ENCODE measurements at places on chromosomes 6 and 20. TPM values are rescaled to one million over a fixed set of nuclear protein-coding genes. Genes with fewer than 3 reads are reported as not detected.

The GFOD1 gene
- 10.6 TPM for total RNA-seq

The ASIP gene
- not detected for total RNA-seq

The COL21A1 gene
- not detected for total RNA-seq

The ROS1 gene
- not detected for total RNA-seq

The RBPJL gene
- not detected for total RNA-seq

The ADTRP gene
- 2.0 TPM for total RNA-seq

The BEND6 gene
- not detected for total RNA-seq

The SGK2 gene
- not detected for total RNA-seq

The RNF146 gene
- total RNA-seq, result 18.2 TPM

The ZBTB2 gene
- total RNA-seq, result 33.1 TPM

DNA sequence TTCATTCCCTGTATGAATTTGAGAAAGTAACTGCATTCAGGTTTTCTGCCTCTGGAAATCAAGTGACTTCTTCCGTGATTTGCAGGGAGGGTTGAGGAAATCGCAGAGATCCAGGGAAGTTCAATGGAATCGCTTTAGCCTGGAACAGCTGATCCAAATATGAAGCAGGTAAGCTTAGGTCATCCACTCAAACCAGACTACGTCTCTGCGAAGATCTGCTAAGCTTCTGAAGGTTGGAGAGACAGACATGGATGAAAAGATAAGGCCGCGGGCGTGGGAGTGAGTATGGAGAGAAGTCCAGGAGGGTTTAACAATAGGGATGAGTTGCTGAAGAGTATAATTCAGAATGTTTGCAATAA is 34.2 kb upstream of the BTN3A2 start:
- peak overlapping the region; percentile 76 for H3K4me3 ChIP-seq
- H3K27ac ChIP-seq, result peak overlapping the region; percentile 80
- H3K4me1 ChIP-seq, result peaks cover 64% of the 10 kb centered on the region

- peak; percentile 51 for DNase-seq
- H3K36me3 ChIP-seq, result peaks cover 3% of the 10 kb centered on the region
- H3K4me3 ChIP-seq, result peak within 1 kb of the TSS; percentile 82
- peaks cover 35% of the 10 kb centered on the region for H3K4me1 ChIP-seq
Observed at GRCh38 chr6:26087284-26088115, at the start of gene HFE. Gene HFE, plus strand, starts transcription at chr6:26087429. Its CDS starts 12 bp downstream, at chr6:26087441.

DNA sequence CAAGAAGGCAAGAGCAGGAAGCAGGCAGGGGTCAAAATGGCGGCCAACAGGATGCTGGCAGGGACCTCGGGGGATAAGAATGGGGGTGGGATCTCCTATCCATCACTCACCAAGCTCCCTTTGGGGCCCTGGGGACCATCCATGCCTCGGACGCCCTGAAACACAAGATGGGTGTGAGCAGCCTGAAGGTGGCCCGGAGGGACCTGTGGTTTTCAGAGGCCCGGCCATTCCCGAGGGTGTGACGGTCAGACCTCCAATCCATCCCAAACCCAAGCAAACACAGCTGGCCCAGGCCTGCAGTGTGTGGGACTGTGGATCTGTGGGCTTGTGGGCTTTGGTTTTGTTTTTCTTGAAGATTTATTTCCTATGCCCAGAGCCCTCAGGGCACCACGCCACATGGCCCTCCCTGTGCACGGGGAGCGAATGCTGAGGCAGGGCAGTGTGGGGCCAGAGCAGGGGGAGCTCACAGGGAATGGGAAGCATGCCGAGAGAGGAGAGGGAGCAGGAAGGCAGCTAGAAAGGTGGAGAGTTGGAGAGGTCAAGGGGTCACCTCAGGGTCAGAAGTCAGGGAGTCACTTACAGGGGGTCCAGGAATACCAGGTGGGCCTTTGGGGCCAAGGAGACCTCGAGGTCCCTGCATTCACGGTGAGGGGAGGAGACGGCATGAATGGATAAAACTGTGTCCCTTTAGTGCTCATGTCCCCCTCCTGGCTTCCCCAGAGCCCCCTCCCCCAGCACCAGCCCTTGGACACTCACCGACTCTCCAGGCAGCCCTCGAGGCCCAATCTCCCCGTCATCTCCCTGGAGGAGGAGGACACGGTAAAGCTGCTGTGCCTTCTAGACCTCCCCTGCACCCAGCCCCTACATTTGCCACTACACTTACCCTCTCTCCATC is 14.5 kb downstream of the COL11A2 start:
- peaks cover 3% of the 10 kb centered on the region for H3K36me3 ChIP-seq
- no peaks in the 10 kb centered on the region for H3K27me3 ChIP-seq
- peaks cover 3% of the 10 kb centered on the region for H3K4me1 ChIP-seq
- no peak for DNase-seq
- H3K4me3 ChIP-seq, result no peak overlapping the region

DNA sequence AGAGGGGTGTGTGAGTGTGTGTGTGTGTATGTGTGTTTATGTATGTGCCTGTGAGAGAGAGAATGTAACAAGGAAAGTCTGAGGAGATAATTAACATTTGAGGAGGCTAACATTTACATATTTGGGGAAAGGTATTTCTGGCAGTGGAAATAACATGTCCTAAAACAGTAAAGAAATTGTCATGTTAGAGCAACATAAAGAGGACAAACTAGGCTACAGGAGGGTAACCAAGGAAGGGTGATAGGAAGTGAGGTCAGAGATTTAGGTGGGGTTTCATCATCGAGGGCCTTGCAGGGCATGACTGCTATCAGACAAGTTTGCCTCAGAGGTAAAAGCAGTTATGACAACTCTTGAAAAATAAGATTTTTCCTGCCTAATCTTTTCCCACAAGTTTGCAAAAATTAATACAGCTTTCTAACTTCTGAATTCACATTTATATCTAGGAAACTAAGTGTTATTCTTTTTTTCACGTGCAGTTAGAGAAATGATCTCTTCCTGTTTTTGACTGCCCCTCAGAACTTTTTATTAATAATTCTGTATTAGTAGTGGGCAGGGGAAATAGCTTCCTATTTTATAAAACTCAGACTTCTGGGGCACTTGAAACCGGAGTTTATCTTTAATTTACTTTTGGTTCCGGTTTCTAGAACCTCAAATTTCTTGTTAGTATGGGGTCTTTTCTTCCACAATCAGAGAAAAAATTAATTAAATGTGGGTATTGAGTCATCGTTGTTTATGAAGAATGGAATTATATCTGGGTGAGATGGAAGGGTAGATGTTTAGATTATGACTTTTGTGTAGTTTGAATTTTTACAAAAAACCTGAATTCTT is 30.5 kb upstream of the RHAG start:
- no peak for DNase-seq
- no peaks in the 10 kb centered on the region for H3K27me3 ChIP-seq
- no peak overlapping the region for H3K4me3 ChIP-seq
- no peaks in the 10 kb centered on the region for H3K4me1 ChIP-seq
- H3K36me3 ChIP-seq, result no peaks in the 10 kb centered on the region

DNA sequence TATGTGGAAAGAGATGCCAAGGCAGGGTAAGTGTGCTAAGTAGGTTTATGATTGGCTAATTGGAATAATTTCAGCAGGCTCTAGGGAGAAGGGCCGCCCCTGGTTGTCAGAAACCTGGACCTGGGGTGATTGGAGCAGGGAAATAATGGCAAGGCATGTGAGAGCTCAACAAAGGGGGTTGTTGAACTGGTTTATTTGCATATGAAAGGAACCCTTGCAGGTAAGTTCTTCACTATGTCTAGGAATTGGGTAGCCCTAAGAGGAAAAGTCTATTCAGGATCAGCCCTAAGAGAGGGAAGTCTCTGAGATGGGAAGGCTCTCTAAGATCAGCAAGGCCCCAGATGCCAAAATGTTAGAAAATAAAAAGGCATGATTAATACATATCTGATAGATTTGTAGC is 175.4 kb upstream of the PRND start:
- H3K4me3 ChIP-seq, result no peak overlapping the region
- H3K27ac ChIP-seq, result no peak overlapping the region
- H3K27me3 ChIP-seq, result peaks cover 57% of the 10 kb centered on the region
- DNase-seq, result no peak

- peaks cover 6% of the 10 kb centered on the region for H3K36me3 ChIP-seq
- H3K27me3 ChIP-seq, result no peaks in the 10 kb centered on the region
- H3K27ac ChIP-seq, result peak overlapping the region; percentile 99
- H3K4me1 ChIP-seq, result peaks cover 27% of the 10 kb centered on the region
Observed at GRCh38 chr6:12009180-12009685, 2.9 kb upstream of the HIVEP1 start.

- no peaks in the 10 kb centered on the region for H3K36me3 ChIP-seq
- H3K27me3 ChIP-seq, result no peaks in the 10 kb centered on the region
- peak; percentile 53 for DNase-seq
- H3K27ac ChIP-seq, result no peak overlapping the region
- H3K4me3 ChIP-seq, result no peak overlapping the region
Observed at GRCh38 chr6:141988954-141989705, 143.6 kb upstream of the GJE1 start.

GRCh38 chr6:2947445-2947844 is 23.9 kb downstream of the SERPINB6 start:
- H3K27me3 ChIP-seq, result peaks cover 25% of the 10 kb centered on the region
- H3K27ac ChIP-seq, result no peak overlapping the region
- DNase-seq, result peak; percentile 14

GRCh38 chr20:50624351-50625016 is 66.9 kb downstream of the RIPOR3 start:
- H3K36me3 ChIP-seq, result peaks cover 2% of the 10 kb centered on the region
- H3K27me3 ChIP-seq, result no peaks in the 10 kb centered on the region
- H3K4me1 ChIP-seq, result no peaks in the 10 kb centered on the region
- no peak overlapping the region for H3K27ac ChIP-seq
- DNase-seq, result no peak

DNA sequence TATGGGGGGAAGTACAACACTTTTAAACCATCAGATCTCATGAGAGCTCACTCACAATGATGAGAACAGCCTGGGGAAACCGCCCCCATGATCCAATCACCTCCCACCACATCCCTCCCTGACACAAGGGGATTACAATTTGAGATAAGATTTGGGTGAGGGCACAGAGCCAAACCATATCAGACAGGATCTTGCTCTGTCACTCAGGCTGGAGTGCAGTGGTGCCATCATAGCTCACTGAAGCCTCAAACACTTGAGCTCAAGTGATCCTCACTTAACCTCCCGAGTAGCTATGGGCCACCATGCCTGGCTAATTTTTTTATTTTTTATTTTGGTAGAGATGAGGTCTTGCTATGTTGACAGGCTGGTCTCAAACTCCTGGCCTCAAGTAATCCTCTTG is 5.1 kb upstream of the IYD start:
- H3K27ac ChIP-seq, result no peak overlapping the region
- H3K36me3 ChIP-seq, result no peaks in the 10 kb centered on the region
- H3K4me1 ChIP-seq, result no peaks in the 10 kb centered on the region
- H3K4me3 ChIP-seq, result no peak overlapping the region

- no peak overlapping the region for H3K27ac ChIP-seq
- H3K36me3 ChIP-seq, result no peaks in the 10 kb centered on the region
- H3K27me3 ChIP-seq, result peaks cover 40% of the 10 kb centered on the region
- H3K4me1 ChIP-seq, result no peaks in the 10 kb centered on the region
Observed at GRCh38 chr6:2625581-2625980, 125.1 kb downstream of the MYLK4 start.

- DNase-seq, result no peak
- peak overlapping the region; percentile 43 for H3K27ac ChIP-seq
- H3K27me3 ChIP-seq, result peaks cover 82% of the 10 kb centered on the region
- H3K4me3 ChIP-seq, result peak overlapping the region; percentile 60
- H3K36me3 ChIP-seq, result peaks cover 7% of the 10 kb centered on the region
- peaks cover 18% of the 10 kb centered on the region for H3K4me1 ChIP-seq
Observed at GRCh38 chr20:43915211-43916072, 790 bp downstream of the TOX2 start.

- DNase-seq, result no peak
- no peak overlapping the region for H3K27ac ChIP-seq
- H3K27me3 ChIP-seq, result no peaks in the 10 kb centered on the region
- H3K36me3 ChIP-seq, result peaks cover 2% of the 10 kb centered on the region
- no peak overlapping the region for H3K4me3 ChIP-seq
Observed at GRCh38 chr20:43724383-43724782, 2.4 kb downstream of the GTSF1L start.

DNA sequence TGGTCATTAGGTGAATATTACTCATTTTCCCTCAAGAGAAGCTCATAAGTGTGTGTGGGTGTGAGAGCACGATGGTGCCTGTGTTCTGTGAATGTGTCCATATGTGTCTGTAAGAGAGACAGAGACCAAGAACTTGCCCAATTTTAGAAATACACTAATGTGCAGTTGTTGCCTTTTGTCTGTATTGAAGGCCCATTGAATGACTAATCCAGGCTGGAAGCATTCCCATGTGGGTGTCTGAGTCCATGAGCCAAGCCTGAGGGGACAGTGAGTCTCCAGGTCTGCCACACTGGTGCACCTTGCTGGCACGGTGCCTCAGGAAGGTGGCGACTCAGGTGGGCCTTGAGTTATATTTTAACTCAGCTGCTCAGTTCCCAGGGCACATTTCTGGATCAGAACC is 25.5 kb upstream of the ASXL1 start:
- H3K4me3 ChIP-seq, result peak overlapping the region; percentile 64
- no peaks in the 10 kb centered on the region for H3K27me3 ChIP-seq
- peaks cover 62% of the 10 kb centered on the region for H3K4me1 ChIP-seq
- peak overlapping the region; percentile 99 for H3K27ac ChIP-seq
- H3K36me3 ChIP-seq, result peaks cover 38% of the 10 kb centered on the region

- no peaks in the 10 kb centered on the region for H3K27me3 ChIP-seq
- DNase-seq, result no peak
- H3K36me3 ChIP-seq, result no peaks in the 10 kb centered on the region
- H3K27ac ChIP-seq, result no peak overlapping the region
Observed at GRCh38 chr6:113205553-113205952, 651.6 kb upstream of the MARCKS start.

GRCh38 chr6:21733311-21733710 is 139.8 kb downstream of the SOX4 start:
- no peaks in the 10 kb centered on the region for H3K4me1 ChIP-seq
- no peak overlapping the region for H3K4me3 ChIP-seq
- no peak for DNase-seq
- peaks cover 4% of the 10 kb centered on the region for H3K27me3 ChIP-seq
- H3K36me3 ChIP-seq, result no peaks in the 10 kb centered on the region

Measured in activated CD8-positive, alpha-beta memory T cell treated with anti-CD3 and anti-CD28 coated beads, Interleukin-2, amount 10 ng/mL, durations not matched to agents 7 days and 5 days (primary cell).